ENCODE measurements at places on chromosomes 2 and 18. TPM values are rescaled to one million over a fixed set of nuclear protein-coding genes. Genes with fewer than 3 reads are reported as not detected.

- DNase-seq, result no peak
These were observed 6.1 kb downstream of the ARHGEF4 start for GRCh38 chr2:130842770-130843169.

TEKT4 gene
- polyA plus RNA-seq, result 0.16 TPM

OR6B2 gene
- not detected for polyA plus RNA-seq

AGPS gene
- polyA plus RNA-seq, result 54.7 TPM

GRCh38 chr2:184879671-184880070 lies 281.3 kb downstream of the ZNF804A start:
- no peak for DNase-seq

- no peak for DNase-seq
These were observed 36.6 kb downstream of the EHBP1 start for GRCh38 chr2:62741954-62742722.
